ENCODE measurements at places on chromosomes 5 and 9.

- no peak for DNase-seq
Observed at GRCh38 chr9:76159293-76159926, 234.8 kb downstream of the RFK start.

- no peak for DNase-seq
Observed at GRCh38 chr9:32854271-32854670, 70.9 kb downstream of the TMEM215 start.

DNA sequence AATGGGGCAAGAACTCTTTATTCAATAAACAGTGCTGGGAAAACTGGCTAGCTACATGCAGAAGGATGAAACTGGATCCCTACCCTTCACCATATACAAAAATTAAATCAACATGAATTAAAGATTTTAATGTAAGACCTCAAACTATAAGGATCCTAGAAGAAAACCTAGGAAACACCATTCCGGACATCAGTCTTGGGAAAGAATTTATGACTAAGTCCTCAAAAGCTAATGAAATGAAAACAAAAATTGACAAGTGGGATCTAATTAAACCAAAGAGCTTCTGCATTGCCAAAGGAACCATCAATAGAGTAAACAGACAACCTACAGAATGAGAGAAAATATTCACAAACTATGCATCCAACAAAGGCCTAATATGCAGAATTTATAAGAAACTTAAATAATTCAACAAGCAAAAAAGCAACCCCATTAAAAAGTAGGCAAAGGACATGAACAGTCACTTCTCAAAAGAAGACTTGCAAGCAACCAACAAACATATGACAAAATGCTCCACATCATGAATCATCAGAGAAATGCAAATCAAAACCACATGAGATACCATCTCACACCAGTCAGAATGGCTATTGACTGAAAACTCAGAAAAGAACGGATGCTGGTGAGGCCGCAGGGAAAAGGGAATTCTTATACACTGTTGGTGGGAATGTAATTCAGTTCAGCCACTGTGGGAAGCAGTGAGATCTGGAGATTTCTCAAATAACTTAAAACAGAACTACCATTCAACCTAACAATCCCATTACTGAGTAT is 104.3 kb upstream of the MAP3K1 start:
- DNase-seq: no peak

GRCh38 chr5:129096382-129096991 is 1.9 kb downstream of the ISOC1 start:
- no peak for DNase-seq

DNA sequence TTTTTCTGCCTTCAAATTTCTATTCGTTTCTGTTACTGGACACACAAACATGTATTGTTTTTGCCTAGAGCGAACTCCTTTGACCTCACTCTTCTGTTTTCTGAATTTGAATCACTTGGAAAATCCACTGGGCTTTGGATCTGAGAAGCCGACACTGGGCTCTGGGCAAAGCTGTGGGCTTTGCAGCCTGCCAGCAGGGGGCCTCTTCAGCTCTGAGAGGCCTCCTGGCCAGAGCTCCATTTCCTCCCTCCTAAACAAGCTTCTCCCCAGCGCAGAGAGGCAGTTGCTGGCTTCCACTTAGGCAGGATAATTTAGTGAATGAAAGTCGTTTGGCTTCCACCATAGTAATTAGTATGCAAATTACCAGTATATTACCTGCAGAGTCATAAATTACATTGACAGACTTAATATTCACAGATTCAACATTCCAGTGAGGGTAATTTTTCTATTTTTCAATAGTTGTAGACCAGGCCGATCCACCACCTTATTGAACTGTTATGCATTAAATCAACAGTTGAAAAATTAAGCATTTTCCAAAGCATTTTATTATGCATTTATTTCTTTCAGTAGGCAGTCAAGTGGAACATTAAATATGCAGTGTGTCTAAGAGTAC is 104.0 kb upstream of the ZNF366 start:
- peak; percentile 10 for DNase-seq

DNA sequence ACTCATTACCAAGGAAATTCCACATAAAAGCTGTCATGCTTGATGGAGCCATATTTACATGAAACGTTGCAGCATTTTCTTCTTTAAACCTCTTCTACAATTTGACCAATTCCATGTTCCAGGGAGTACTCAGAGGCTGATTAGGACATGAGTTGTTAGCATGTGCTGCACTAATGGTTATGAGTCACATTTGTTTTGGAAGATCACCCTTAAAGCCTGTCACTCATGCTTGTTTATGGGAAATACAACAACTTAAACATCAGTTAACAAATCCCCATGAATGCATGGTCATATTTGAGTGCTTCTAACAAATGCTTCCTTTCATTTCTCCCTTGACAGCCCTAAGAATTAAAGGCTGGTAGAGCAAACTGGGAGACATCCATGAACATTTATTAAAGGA is 156.1 kb downstream of the GHR start:
- no peak for DNase-seq

DNA sequence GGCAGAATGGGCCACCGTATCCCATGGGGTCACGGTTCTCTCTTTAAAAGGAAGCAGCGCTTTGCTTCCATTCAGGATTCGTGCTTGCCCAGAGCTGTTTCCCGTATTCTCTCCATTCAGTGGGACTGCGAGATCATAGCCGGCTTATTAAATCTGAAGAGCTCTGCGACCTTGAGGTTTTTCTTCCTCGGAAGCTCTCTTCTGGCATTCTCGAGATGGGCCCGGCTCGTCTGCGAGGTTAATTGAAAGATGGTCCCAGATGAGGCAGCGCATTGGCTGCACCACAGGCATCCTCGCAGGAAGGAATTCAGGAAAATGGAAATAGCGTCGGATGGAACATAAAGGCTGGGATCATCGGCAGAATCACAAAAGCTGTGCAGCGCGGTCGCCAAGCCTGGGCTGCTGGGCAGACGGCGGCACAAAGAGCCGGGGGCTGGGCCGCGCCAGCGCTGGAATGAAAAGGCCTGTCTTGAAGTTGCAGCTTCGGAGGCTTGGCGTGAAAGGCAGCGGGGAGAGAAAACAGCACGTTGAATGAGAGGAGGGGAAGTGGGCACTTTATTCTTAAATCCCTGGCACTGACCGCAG is 236.2 kb downstream of the IRX2 start:
- no peak for DNase-seq

DNA sequence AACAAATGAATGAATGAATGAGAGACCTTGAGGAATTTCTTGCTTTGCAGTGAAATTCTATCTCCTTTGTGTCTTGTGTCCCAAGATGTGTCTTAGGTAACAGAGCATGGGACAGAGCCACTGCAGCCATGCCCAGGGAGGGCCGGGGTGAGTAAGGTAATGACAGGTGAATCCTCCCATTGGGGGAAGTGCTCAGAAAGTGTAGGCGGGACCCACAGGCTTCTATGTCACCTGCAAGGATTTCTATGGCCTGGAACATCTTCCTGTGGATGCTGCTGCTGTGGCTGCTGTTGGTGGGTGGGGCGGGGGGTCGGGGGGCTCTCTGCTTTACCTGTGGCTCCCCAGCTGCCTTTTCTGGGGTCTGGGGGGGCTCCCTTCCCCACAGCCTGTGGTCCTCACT is 133.6 kb upstream of the IER5L start:
- DNase-seq: no peak

DNA sequence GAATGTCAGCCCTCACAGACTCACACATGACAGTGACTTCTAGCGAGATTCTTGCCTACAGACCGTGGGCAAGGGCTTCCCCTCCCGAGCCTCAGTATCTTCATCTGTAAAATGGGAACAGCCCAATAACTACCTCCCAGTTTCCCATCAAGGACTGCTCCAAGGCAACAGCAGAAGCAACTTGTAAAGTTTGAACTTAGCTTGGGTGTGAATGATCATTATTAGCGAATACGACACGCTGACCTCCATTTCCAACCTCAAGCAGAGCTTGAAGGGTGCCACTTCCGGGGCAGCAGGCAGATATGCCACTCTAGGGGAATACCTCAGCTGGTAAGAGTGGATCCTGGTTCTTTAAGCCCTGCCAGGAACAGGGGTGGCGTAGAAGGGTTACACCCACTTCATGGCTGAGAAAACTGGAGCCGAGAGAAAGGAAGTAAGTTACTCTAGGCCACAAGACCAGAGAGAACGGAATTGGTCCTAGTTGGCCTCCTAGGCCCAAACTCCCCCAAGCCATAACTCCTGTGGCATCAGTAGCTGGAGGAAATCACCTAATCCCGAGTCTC is 2.0 kb downstream of the RNF44 start:
- DNase-seq: no peak

DNA sequence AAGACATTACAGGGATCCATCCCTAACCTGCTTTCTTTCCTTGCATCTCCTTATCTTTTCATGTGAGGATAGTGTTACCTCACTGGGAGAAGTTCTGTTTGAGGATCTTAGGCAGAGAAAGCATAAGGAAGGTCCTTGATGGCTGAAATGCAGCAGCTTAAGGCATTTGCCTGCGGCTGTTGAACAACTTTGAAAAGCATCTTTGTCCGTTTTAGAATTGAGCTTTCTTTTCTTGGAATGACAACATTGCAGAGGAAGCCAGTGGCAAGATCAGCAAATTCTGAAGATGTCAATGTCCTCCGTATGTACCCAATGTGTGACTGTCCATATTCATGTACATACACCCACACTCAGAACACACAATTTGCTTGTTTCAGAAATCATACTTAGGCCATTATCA is 436.2 kb downstream of the GABRG2 start:
- DNase-seq: no peak

- no peak for DNase-seq
Observed at GRCh38 chr9:26166537-26166936, 488.3 kb upstream of the TUSC1 start.

- no peak for DNase-seq
Observed at GRCh38 chr9:133415170-133415569, 2.6 kb downstream of the REXO4 start.

- no peak for DNase-seq
Observed at GRCh38 chr5:98977723-98978122, 48.9 kb upstream of the CHD1 start.

GRCh38 chr5:73495772-73496335 is 2.4 kb upstream of the BTF3 start:
- no peak for DNase-seq

DNA sequence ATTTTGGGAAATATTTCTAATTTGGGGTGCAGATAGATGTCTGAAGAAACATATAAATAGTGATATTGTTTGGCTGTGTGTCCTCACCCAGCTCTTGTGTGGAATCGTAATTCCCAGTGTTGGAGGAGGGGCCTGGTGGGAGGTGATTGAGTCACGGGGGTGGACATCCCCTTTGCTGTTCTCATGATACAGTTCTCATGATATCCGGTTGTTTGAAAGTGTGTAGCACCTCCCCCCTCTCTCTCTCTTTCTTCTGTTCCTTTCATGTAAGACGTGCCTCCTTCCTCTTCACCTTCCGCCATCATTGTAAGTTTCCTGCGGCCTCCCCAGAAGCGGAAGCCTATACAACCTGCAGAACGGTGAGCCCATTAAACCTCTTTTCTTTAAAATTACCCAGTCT is 11.4 kb upstream of the ADAMTS16 start:
- no peak for DNase-seq

DNA sequence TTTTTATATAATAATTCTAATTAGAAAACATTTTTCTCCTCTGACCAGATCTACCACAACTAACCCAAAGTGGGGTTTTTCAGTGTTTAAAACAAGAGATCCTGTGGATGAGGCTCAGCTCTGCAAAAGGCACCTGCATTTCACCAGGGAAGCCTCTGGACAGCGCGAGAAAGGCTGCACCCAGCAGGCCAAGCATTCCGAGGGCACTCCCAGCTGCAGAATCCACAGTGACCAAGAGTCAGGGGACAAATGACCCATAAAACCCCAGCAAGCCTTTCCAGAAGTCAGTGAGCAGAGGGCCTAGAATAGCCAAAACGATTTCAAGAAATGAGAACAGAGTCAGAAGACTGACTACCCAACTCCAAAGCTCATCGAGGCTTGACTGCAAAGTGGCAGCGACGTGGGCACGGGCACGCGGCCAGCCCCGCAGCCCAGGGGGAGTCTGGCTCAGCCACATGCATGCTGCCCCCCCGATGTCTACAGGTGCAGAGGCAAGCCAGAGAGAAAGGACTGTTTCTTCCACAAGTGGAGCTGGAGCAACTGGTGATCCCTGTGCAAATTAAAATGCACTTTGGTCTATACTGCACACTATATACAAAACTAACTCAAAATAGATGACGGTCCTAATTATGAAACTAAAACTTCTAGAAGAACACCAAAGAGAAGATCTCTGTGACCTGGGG is 26.2 kb downstream of the TPPP start:
- no peak for DNase-seq

- no peak for DNase-seq
Observed at GRCh38 chr9:94525396-94526035, 29.4 kb upstream of the PCAT7 start.

GRCh38 chr5:176540956-176541337 is 3.7 kb upstream of the RNF44 start:
- DNase-seq: no peak

DNA sequence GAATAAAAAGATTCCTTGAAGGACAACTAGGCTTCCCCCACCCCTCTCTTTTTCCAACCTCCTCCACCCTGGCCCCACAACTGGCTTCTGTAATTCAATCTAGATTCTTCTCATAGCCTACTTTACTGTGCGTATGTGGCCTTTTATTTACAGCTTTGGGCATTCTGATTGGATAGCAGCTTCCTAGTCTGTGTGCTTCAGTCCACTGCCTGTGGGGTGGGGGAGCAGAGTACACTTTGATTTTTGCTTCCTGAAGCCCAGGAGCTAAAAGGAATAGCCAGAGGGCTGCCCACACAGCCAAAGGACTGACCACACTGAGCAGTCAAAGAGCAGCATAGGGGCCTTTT is 30.4 kb downstream of the RUSC2 start:
- no peak for DNase-seq

DNA sequence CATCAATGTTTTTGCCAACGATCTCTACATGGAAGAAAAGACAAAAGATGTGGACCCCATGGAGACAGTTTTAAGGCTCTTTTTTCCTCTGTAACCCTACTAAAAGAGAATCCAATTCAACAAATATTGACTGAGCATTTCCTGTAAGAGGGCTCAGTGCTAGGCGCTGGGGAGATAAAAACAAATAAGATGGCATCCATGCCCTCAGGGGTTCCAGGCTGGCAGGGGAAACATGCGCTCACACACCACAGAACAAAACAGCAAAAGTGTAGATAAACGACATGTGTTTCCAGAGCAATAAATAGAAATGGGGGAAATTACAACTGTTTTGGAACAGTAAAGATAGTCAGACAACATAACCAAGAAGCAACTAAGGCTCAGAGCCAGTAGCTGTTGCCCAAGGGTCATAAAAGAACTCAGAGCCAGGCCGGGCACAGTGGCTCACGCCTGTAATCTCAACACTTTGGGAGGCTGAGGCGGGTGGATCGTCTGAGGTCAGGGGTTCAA is 25.2 kb downstream of the ZNF608 start:
- no peak for DNase-seq

DNA sequence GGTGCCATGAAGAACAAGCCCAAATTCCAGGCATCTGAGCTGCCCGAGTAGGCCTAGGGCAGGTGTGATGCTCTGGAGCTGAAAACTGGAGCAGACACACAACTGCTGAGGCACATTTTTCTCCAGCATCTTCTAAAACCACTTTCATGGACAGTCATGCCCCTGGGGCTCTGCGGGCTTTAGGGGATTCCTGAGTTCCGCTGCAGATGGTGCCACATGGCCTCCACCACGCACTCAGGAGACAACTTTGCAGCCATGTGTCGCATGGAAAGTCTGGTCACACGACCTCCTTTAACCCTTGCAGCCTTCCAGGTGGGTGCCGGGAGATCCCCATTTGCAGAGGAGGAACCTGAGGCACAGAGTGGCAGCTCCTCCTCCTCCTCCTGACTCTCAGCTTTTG is 112.8 kb upstream of the SARDH start:
- DNase-seq: no peak
